Esophagus muscularis mucosa (tissue), 4 donors: ENCODE measurements at places on chromosomes 1 and 21. TPM values are rescaled to one million over a fixed set of nuclear protein-coding genes. Genes with fewer than 3 reads are reported as not detected.

- DNase-seq = no peak
Observed at GRCh38 chr21:45698493-45699184, 55.1 kb downstream of the PCBP3 start.

DNA sequence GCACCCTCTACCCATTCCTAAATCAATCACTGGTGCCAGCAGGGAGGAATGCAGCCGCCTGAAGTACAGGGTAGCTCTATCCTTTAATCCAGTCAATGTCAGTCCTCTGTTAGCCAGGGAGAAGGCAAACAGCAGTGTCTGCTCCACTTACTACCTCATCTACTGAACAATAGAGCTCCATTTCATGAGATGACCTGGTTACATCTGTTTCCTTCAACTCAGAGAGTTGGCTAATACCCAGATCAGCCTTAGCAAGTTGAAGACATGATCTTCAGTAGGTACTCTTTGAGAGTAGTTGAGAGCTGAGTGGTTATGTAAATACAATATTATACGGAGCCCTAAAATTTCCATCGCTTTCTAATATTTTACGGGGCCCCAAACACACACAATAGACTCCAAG is 46.1 kb upstream of the CD34 start:
- DNase-seq = no peak

GRCh38 chr1:167645140-167645541 is 15.1 kb downstream of the RCSD1 start:
- no peak for DNase-seq

The S100A7A gene
- not detected for total RNA-seq

DNA sequence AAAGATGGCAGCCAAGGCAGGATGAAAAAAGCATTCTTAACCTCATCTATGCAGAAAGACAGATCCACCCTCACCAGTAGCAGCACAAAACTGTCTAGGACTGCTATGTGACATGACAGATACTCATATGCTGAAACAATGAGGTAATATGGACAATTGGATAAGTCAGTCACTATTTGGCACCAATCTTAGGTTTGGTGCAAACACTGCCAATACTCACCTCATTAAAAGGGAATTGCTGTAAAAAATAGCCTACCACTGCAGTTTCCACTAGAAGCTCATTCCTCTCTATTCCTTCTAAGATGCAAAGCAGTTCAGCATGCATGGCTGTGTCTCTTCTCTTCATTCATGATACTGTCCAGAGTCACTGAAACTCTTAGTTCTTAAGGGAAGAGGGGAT is 91.7 kb downstream of the TBX15 start:
- DNase-seq = no peak

- DNase-seq = no peak
Observed at GRCh38 chr1:211174375-211174774, 40.4 kb upstream of the KCNH1 start.

DNA sequence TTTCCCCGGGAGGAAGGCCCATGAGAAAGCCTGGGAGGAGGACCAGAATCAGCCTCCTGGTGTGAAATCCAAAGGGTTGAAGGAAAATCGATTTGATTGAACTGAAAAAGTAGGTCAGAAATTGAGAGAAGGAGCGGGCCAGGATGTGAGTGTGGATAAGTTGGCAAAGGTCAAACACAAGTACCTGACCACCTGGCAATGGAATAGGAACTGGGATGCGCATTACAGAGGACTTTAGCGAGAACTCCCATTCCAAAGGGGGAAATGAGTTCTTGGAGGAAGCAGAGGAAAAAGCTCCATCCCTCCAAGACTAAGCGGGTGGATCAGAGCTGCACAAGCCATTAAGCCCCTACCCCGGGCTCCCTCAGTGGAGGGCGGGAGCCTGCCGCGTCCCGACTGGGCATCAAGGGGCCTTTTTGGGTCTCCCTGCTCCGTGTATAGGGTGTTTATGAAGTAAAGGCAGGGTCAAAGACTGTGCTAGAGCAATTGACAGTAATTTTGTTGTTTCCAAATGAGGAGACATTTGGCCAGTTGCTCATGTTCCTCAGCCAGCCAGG is 56.4 kb downstream of the TGFB2 start:
- DNase-seq = no peak

DNA sequence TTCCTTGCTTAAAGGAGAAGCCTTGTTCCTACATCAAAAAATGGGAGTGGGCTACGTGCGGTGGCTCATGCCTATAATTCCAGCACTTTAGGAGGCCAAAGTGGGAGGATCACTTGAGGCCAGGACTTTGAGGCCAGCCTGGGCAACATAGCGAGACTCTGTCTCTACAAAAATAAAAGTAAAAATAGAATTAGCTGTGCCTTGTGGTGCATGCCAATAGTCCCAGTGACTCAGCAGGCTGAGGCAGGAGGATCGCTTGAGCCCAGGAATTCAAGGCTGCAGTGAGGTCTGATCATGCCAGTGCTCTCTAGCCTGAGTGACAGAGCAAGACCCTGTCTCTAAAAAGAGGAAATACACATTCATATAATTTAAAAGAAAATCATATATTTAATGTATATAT is 127.1 kb downstream of the C1orf21 start:
- no peak for DNase-seq

GRCh38 chr1:118346936-118347335 is 161.9 kb upstream of the SPAG17 start:
- no peak for DNase-seq

- DNase-seq = no peak
Observed at GRCh38 chr1:27563591-27564471, 40.1 kb downstream of the AHDC1 start.

GRCh38 chr1:101178341-101178687 is 58.5 kb upstream of the S1PR1 start:
- no peak for DNase-seq

The GPR3 gene
- 4.5 TPM for total RNA-seq

- DNase-seq = no peak
Observed at GRCh38 chr21:44286086-44286715, 525 bp downstream of the AIRE start.

DNA sequence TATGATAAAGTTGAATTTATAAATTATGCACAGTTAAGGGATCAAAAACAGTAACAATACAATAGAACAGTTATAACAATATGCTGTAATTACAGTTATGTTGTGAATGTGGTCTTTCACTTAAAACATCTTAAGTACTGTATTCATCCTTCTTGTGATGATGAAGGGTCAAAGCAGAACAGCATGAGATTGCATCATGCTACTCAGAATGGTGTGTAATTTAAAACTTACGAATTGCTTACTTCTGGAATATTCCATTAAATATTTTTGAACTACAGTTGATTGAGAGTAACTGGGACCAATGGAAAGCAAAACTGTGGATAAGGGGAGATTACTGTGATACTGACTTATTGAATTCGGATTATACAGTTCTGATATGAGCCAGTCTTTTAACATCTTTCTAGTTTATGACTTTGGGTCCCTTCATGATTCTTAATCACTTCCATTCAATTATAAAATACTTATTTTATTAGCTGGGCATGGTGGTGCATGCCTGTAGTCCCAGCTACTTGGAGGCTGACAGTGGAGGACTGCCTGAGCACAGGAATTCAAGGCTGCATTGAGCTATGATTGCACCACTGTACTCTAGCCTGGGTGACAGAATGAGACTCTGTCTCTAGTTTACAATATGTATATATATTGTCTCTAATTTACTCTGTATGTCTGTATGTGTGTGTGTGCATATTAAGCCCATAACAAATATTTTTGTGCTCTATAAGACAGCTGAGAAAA is 43.2 kb downstream of the ATP1B1 start:
- no peak for DNase-seq

DNA sequence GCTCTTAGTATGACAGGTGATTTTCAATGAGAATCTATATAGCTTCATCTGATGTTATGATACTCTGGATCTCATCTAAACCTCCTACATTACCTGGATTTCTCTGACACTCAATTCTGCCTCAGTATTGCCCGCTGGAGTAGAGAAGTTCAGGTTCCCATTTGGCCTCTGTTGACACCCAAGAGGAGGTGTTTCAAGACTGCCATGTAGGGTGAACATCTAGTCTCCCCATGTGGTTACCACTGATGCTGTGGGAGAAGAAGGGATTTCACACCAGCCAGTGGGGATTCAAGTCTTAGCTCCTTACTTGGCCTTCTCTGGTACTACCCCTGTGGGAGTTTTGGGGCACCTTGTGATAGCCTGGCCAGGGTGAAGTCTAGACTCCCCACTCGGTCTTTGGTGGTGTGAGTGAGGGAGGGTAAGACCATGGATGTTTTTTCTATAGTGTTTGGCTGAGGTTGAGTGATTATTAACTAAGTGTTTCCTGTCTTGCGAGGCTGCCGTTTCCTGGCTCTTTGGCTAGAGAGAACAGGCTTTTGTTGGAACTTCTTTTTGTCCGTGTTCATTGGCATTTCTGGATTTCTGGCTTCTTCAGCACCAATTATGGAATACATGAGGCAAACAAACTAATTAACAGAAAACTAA is 90.7 kb downstream of the RHOU start:
- no peak for DNase-seq

DNA sequence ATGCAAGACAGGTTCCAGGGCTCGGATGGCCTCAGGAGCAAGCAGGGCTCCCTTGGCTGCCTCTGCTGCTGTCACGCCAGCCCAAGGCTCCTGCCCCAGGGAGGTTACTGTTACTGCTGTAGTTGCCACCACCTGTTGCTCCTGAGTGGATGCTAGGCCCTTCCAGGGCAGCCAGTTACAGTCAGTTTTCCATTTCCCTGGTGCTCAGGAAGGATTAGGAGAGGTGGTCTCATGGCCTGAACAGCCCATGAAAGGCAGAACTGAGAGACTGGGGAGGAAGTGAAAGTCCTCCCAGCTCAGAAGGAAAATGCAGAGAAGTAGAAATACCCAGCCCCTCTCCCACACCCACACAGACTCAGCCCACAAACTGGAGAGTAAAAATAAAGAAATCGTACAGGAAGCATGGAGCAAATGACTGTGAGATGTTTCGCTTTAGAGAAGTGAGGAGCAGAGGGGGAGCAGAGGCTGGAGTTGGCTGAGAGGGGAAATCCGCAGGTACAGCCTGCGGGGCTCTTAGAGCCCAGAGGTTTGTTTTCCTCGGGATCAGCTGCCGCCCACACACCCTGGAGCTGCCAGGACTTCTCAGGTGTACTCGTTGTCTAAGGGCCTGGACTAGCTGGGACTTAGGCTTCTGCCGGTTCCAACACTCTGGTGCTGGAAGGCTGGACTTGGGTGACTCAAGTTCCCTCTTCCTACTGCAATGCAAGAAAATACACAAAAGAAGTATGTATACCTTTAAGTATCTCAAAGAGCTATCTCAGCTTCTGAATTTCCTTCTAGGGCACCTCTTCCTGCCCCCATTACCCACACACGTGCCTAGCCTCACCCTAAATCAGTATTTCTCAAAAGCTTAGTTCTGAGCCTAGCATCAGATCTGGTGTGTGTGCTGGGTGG is 2.3 kb downstream of the IL6R start:
- DNase-seq = no peak

The RAP1GAP gene
- 0.83 TPM for total RNA-seq

- DNase-seq = no peak
Observed at GRCh38 chr21:39109163-39109530, 74.1 kb downstream of the PSMG1 start.

DNA sequence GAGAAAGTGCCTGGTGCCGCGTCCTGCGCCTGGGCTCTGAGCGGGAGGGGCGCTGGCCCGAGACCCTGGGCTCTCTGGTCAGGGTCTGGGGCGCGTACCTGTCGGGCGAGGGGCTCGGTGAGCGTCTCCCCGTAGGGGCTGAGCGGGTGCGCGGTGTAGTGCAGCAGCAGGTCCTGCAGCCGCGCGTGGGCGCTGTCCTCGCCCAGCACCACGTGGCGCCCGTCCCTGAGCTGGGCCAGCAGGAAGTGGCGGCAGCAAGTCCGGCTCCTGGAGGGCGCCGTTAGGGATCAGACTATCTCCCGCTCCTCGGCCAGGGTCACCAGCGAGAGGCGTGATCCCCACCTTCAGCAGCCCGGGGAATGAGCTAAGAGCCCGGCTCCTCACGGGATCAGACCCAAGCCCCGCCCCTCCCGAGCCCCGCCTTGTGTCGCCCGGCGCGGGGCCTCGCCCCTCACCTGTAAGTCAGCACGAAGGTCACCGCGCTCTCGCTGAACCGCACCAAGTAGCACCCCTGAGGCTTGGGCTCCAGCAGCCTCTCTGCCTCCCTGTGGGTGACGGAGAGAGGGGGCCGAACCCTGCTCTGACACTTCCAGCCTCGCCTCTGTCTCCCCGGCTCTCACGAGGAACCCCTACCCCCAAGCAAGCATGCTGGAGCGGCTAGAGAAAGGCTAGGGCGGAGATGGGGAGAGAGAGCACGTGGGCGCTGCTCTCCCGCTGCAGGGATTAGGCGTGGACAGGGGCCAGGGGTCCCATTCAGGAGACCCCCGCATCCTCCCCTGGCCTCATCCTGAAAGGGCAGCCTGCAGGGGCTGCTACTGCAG is 2.7 kb downstream of the SH2D2A start:
- DNase-seq = no peak
